NCI-H524 treated with DMSO at 0.1 percent for 48 hours (cell line): ENCODE measurements at places on chromosomes 16 and 17.

DNA sequence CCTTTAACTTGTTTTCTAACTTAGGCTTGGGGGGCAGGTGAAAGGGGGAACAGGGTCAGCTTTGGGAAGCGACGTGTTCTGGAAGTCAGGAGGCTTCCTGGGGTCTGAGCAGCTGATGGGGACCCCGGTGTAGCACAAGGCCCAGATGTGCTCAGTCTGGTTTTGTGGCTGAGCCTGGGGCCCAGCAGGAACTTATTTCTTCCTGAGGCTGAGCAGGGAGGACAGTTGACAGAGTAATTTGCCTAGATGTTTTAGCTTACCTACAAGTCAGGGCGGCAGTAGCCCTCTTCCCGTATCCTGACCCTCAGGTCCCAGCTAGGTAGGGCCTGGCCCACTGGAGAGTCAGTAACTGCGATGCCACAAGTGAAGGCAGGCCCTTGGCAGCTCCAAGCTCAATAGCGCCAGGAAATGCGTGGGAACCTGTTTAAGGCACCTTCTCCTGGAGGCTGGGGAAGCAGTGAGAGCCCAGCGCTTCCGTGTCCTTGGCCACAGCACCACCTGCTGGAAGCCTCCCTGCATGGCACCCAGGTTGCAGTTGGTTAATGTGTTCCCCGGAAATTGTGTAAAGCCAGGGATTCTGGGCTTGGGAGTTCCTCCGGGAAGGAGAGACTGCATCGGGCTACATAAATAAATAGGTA, 5.2 kb downstream of the CCR7 start:
- DNase-seq: peak; percentile 6

DNA sequence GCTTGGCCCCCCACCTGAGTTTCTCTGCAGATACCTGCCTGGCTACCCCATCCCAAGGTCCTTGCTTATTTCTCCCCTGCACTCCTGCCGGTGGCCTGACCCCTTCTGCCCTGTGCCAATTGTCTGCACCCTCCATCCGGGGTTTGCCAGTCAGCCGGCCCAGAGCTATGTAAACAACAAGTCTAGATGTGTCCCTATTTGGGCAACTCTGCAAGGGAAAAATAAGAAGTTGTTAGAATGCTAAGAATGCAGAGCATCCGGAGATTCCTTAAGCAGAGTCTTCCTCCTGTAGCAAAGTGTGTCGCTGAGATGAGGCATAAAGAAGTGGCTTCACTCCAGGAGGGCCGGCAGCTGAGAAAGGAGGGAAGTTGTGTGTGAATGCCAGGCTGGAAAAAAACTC, 46.6 kb downstream of the RGS9 start:
- DNase-seq: no peak

GRCh38 chr16:65975049-65975708, 391.3 kb upstream of the CDH5 start:
- no peak for DNase-seq

- no peak for DNase-seq
Observed at GRCh38 chr17:83053739-83054451, 25.5 kb upstream of the METRNL start.

GRCh38 chr16:2498531-2499253, 15.1 kb upstream of the ATP6V0C start:
- no peak for DNase-seq

DNA sequence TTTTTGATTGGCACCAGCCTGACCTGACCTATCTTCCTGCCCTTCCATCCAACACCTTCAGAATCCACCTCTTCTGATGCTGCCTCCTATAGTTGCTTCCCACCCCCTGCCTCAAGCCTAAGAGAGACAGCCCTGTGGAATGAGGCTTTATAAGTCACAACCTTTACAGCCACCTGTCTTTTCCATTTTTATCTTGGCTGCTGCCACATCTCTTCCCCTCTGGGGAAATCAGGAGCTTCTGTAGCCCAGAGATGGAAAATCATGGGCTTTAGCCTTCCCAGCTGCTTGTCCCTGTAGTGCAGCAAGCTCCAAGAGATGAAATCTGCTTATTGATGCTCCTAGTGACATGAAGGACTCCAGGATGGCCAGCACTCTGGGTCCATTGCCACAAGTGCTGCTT, 18.7 kb downstream of the PHAF1 start:
- DNase-seq: no peak

GRCh38 chr16:525520-526180, 1.9 kb upstream of the CAPN15 start:
- DNase-seq: no peak

DNA sequence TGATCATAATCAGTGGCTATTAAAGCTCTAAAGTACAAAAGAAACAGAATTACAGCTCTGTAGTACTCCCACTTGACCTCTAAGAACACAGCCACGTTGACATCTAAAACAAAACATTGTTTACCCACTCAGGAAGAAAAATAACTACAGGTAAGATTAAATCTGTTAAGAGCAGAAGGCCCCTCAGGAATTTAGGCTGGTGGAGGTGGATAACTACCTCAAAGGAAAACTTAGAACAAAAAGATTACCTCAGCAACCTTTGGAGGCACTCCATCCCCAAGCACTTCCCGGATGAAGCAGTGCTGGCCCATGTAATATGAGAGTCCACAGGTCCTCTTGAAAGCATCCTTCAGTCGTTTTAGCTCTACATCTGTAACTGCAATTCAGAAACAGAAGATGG, 46.7 kb downstream of the USP32 start:
- no peak for DNase-seq

- DNase-seq: no peak
Observed at GRCh38 chr16:70701036-70701435, 15.2 kb upstream of the MTSS2 start.

DNA sequence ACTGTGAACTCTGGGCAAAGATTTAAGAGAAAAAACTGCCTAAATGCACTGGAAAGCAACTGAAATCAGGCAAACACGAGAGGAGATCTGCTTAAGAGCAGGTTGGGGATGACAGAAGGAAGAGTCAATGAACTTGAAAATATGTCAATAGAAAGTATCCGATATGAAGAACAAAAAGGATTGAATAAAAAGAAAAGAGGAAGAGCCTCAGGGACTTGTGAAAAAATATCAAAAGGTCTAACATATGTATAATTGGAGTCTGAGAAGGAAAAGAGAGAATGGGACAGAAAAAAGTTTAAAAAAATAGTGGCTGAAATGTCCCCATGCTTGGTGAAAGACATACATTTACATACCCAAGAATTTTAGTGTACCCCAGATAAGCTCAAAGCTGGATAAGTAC, 195.5 kb downstream of the COPRS start:
- no peak for DNase-seq

- DNase-seq: no peak
Observed at GRCh38 chr17:7476494-7476893, 2.9 kb downstream of the ZBTB4 start.

DNA sequence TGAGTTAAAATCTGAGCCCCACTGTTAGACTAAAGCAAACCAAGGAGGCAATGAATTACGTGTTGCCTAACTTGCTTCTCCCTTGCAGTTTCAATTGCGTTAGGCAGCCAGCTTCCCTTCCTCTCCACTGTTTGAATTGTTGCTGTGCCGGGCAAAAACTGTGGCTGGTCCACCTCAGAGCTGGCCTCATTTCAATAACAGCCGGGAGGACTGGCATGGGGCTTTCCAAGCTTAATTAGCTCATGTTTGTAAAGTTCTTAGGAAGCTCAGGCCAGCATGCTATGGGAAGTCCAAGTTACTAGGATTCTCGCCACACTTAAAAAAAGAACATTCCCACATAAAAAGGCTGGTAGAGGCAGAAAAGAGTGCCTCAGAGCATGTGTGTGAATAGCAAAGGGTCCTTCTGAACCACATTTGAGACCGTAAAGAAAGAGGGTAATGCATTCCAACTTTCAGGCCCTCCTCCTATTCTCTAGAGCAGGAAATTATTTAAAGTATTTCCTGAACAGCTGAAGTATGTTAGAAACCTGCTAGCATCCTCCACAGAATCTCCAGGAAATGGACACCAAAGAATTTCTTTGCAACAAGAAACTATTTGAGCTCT, 79.0 kb upstream of the SMURF2 start:
- DNase-seq: no peak

DNA sequence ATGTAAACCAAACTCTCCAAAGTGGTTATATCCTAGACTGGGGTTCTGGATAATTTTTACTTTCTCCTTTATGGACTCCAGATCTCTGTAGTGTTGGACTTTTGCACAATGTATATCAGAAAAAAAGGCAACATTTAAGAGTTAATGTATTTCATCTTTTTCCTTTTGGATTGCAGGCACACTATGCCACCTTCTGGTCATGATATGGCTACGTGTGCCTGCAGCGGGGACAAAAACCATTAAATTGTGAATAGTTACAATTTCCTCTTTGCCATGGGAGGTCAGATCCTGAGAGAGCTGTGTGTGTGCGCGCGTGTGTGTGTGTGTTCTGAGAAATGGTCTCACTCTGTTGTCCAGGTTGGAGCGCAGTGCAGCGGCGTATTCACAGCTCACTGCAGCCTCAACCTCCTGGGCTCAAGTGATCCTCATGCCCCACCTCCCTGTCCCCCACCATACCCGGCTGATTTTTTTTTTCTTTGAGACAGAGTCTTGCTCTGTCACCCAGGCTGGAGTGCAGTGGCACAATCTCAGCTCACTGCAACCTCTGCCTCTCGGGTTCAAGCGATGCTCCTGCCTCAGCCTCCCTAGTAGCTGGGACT, 4.3 kb upstream of the SGF29 start:
- DNase-seq: no peak

DNA sequence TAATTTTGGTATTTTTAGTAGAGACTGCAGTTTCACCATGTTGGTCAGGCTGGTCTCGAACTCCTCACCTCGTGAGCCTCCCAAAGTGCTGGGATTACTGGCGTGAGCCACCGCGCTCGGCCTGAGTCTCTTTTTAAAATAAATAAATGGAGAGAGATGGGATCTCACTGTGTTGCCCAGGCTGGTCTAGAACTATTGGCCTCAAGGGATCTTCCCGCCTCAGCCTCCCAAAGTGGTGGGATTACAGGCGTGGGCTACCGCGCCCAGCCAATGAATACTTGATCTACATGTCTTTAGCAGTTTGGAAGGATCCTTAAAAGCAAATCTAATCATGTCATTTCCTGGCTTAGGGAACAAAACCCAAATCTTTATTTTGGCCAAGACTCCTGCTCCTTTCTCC, 1.2 kb downstream of the DHODH start:
- no peak for DNase-seq

DNA sequence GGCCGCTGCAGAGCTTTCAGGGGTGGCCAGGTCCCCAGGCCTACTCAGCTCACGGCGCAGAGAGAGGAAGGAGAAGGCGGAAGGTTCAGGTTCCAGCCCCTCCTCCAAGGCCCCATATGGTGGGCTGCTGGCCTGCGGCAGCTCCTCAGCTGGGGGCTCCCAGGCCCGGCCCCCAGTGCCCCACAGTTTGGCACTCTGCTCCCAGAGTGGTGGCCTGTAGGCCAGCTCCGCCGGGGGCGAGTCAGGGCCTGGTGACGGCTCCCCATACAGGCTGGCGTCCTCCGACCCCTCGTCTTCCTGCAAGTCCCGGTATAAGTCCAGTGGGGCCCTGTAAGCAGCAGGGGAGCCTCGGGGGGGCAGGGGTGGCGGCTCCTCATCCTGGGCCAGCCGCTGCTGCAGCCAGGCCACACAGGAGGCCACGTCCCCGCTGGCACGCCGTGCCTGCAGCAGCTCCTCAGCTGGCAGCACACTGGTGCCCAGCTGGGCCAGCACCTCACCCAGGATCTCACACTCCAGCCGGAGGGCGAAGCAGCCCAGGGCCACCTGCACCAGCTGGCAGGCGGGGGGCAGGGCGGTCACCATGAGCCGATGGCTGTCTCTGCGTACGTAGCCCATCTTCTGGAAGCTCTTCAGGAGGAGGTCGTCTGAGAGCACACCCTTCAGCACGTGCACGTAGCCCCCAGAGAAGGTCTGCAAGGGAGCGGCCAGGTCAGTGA, 3.7 kb downstream of the SPATA2L start:
- peak; percentile 62 for DNase-seq

GRCh38 chr17:33572615-33573014, 279.5 kb upstream of the ASIC2 start:
- no peak for DNase-seq

- DNase-seq: no peak
Observed at GRCh38 chr17:72370819-72371218, 250.0 kb downstream of the SOX9 start.

- no peak for DNase-seq
Observed at GRCh38 chr16:71185347-71185746, 45.2 kb downstream of the HYDIN start.

- DNase-seq: no peak
Observed at GRCh38 chr17:65406552-65406951, 154.9 kb downstream of the AXIN2 start.

- DNase-seq: no peak
Observed at GRCh38 chr17:67294451-67295199, 49.6 kb upstream of the HELZ start.

GRCh38 chr17:36721560-36722120, 120.3 kb downstream of the MRM1 start:
- no peak for DNase-seq

DNA sequence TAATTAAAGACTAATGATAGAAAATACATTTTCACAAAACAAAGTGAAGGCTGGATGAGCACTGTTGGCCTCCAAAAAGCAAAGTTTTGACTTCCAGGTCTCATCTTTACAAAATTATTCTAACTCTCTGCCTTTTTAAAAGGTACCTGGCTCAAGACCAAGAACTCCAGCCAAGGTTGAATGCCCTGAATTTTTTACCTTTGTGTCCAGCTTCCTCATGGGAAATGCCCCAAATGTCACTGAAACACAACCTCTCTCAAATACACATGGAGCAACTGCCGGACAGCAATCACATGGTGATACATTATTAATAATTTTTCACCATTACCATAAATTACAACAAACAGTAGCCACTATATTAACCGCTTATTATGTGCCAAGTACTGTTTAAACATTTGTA, 32.2 kb downstream of the ADAMTS18 start:
- DNase-seq: no peak

- no peak for DNase-seq
Observed at GRCh38 chr16:2102471-2102870, 33.2 kb downstream of the PKD1 start.

GRCh38 chr17:48478224-48479013, 48.4 kb upstream of the SKAP1 start:
- DNase-seq: no peak

GRCh38 chr16:65716737-65717700, 595.2 kb upstream of the CDH11 start:
- no peak for DNase-seq

GRCh38 chr16:84568066-84568465, 49.8 kb downstream of the COTL1 start:
- no peak for DNase-seq

DNA sequence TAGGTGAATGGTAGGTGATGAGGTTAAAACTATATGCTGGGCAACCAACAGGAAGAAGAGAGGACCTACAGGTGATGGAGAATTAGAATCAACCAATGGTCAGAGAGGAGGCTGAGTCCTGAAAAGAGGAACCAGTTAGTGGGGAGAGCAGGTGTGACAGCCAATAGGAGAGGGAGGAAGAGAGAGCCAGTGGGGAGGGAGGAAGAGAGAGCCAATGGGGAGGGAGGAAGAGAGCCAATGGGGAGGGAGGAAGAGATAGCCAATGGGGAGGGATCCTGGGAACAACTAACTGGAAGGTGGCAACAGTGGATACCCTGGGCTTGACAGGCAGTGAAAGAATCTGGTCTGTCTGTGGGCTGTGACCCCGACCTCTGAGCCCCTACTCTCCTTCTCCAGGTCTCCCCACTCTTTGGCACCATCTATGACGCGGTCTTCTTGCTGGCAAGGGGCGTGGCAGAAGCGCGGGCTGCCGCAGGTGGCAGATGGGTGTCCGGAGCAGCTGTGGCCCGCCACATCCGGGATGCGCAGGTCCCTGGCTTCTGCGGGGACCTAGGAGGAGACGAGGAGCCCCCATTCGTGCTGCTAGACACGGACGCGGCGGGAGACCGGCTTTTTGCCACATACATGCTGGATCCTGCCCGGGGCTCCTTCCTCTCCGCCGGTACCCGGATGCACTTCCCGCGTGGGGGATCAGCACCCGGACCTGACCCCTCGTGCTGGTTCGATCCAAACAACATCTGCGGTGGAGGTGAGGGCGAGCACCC, 3.7 kb downstream of the GUCY2D start:
- DNase-seq: no peak
